Purkinje cell (primary cell): ENCODE measurements at places on chromosomes 11 and 22. TPM values are rescaled to one million over a fixed set of nuclear protein-coding genes. Genes with fewer than 3 reads are reported as not detected.

KCNK7 gene
- not detected in 2 replicates for polyA plus RNA-seq

BCO2 gene
- 10.4 and 18.7 TPM in 2 replicates for polyA plus RNA-seq

BIK gene
- not detected in 2 replicates for polyA plus RNA-seq

NPAS4 gene
- 0.16 TPM in 1 of 2 replicates, not detected in the other for polyA plus RNA-seq
